SJCRH30 (cell line): ENCODE measurements at places on chromosomes 1 and 21. TPM values are rescaled to one million over a fixed set of nuclear protein-coding genes. Genes with fewer than 3 reads are reported as not detected.

- peaks cover 9% of the 10 kb centered on the region for H3K4me1 ChIP-seq
- H3K27ac ChIP-seq: no peak overlapping the region
- no peak for DNase-seq
- no peaks in the 10 kb centered on the region; the same call in 1 of the 2 replicates for H3K36me3 ChIP-seq
- no peaks in the 10 kb centered on the region for H3K27me3 ChIP-seq
These were observed 15.0 kb upstream of the ERMAP start for GRCh38 chr1:42801832-42802473.

DNA sequence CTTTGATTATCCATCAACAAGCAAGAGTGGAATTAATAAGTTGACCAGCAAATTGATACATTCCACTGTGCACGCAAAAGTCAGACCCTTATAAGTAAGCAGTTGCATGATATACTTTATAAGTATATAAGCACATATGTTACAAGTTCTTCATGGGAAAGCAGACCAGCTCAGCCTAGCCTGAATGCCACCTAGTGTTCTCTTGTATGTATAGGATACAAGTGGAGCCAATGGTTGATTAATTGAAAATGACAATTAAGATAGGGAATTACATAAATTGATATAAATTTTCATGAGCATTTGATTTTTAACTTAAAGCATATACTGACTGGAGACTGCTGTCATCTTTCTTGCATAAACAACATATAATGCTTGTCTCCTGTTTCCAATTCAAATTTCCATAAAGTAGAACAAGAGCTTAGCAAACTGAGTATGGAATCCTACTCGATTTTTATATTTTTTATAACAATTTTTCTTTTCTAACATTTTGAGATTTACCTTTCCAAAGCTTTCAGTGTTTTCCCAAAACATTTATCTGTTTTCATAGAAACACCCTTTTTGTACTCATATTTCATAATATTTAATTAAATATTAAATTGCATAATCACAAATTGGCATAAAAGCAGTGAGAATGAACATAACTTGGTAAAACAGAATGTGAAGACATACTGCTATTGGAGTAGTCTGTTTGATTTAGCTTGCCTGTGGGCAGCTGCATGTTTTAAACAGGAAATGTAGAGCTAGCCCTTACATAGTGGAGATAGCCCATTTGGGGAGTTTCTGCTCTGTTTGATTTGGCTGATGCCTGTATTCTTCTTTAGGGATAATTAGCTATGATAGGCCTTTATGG lies 62.8 kb downstream of the MAGI3 start:
- peak; percentile 10 for DNase-seq
- H3K36me3 ChIP-seq: no peaks in the 10 kb centered on the region
- peaks cover 4% of the 10 kb centered on the region; the same call in 1 of the 2 replicates for H3K4me1 ChIP-seq
- no peak overlapping the region for H3K4me3 ChIP-seq
- H3K27ac ChIP-seq: no peak overlapping the region

DNA sequence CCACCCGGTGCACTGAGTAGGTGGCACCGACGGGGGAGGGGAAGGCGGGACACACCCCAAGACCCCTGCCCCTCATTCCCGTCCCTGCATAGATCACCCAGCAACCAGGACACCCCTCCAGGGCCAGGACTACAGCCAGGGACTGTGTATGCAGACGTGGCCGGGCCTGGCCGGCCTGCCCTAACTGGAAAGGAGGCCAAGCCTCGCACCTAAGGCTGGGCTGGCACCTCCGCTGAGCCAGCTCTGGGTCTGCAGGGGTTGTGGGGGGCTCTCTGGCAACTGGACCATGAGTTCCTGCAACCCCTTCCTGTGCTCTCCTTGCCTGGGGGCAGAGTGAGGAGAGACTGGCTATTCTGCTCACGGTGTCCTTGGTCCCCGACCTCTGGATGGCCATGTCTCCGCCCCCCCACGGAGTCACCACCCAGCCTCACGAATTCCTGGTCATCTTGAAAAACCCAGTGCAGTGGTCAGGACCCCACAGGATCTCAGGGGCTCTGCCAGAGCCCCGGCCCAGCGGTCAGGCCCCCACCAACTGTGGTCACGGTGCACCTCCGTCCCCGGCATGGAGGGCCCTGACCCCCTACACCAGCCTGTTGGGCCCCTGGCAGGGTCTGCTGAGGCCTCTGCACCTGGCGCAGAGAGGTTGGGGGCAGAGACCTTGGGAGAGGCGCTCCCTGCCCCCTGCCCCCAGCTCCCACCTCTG lies 1.1 kb upstream of the FNDC10 start:
- no peak overlapping the region for H3K27ac ChIP-seq
- H3K36me3 ChIP-seq: no peaks in the 10 kb centered on the region
- H3K4me3 ChIP-seq: no peak overlapping the region
- H3K4me1 ChIP-seq: peaks cover 20% of the 10 kb centered on the region
- H3K27me3 ChIP-seq: peaks cover 50% of the 10 kb centered on the region
- DNase-seq: no peak

The OR2AK2 gene
- not detected in 2 replicates for total RNA-seq

The GLIS1 gene
- total RNA-seq: not detected in 2 replicates
